Endodermal cell (in vitro differentiated cells): ENCODE measurements at places on chromosomes 4 and X. TPM values are rescaled to one million over a fixed set of nuclear protein-coding genes. Genes with fewer than 3 reads are reported as not detected.

DNA sequence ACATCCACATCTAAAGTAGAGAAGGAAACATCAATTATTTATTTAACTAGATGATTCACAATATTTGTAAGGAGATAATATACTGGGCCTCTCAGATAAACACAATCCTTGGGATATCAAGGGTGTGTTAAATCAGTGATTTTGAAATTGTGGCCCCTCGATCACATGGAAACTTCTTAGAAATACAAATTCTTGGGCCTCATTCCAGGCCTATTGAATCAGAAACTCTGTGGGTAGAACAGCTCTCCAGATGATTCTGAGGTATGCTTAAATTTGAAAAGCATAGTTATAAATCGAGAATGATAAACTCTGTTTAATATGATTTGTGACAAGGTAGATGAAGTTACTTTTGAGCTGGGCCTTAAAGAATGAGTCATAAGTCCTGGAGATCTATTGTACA lies 64.3 kb upstream of the GPR174 start:
- no peak overlapping the region for H3K4me3 ChIP-seq
- no peaks in the 10 kb centered on the region for H3K36me3 ChIP-seq
- no peak for DNase-seq
- H3K27ac ChIP-seq: no peak overlapping the region
- no peaks in the 10 kb centered on the region for H3K27me3 ChIP-seq
- no peaks in the 10 kb centered on the region for H3K4me1 ChIP-seq

GRCh38 chr4:143285696-143286437 lies 50.8 kb upstream of the GAB1 start:
- no peaks in the 10 kb centered on the region for H3K27me3 ChIP-seq
- no peaks in the 10 kb centered on the region for H3K4me1 ChIP-seq
- no peak overlapping the region for H3K27ac ChIP-seq
- no peak overlapping the region for H3K4me3 ChIP-seq
- no peaks in the 10 kb centered on the region for H3K36me3 ChIP-seq

GRCh38 chrX:20267607-20267930 lies 860 bp upstream of the RPS6KA3 start:
- no peaks in the 10 kb centered on the region for H3K36me3 ChIP-seq
- no peaks in the 10 kb centered on the region for H3K4me1 ChIP-seq
- DNase-seq: no peak
- H3K27me3 ChIP-seq: peaks cover 8% of the 10 kb centered on the region

- H3K27ac ChIP-seq: no peak overlapping the region
- H3K27me3 ChIP-seq: no peaks in the 10 kb centered on the region
- no peak overlapping the region for H3K4me3 ChIP-seq
- no peaks in the 10 kb centered on the region for H3K4me1 ChIP-seq
These were observed 32.0 kb upstream of the SMIM10L2A start for GRCh38 chrX:135389717-135390116.

The SLC9B1 gene
- total RNA-seq: 0.68 and 1.4 TPM in 2 replicates

- no peak overlapping the region for H3K4me3 ChIP-seq
- no peaks in the 10 kb centered on the region for H3K4me1 ChIP-seq
- H3K27me3 ChIP-seq: no peaks in the 10 kb centered on the region
- DNase-seq: peak; percentile 16
- H3K36me3 ChIP-seq: no peaks in the 10 kb centered on the region
These were observed 359.2 kb downstream of the FBXW7 start for GRCh38 chr4:152176627-152177214.

The DDIT4L gene
- total RNA-seq: 19.6 to 21.9 TPM (median 19.7 TPM) in 3 replicates

The MAGEA1 gene
- not detected in 3 replicates for total RNA-seq

The GRIA3 gene
- 9.5 to 14.2 TPM (median 12.2 TPM) in 3 replicates for total RNA-seq

DNA sequence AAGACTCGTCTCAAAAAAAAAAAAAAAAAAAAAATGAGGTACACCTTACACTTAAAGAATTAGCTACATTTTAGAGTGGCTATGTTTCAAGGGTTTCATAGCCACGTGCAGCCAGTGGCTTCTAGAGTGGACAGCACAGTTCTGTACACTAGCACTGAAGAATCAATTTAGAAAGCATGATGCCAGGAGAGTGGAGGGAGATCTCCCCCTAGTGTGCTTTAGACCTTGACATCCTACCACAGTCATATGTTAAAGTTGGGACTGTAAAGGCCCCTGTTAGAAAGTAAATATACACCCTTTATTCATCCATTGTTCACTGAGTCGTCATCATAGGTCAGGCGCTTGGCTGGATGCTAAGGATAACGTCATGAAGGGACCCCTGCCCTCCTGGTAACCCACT lies 179.4 kb downstream of the QDPR start:
- no peaks in the 10 kb centered on the region for H3K27me3 ChIP-seq
- H3K36me3 ChIP-seq: no peaks in the 10 kb centered on the region
- no peaks in the 10 kb centered on the region for H3K4me1 ChIP-seq

The ETDB gene
- total RNA-seq: not detected in 3 replicates

The PARM1 gene
- 0.13 to 0.23 TPM (median 0.23 TPM) in 3 replicates for total RNA-seq

The DGKK gene
- 4.8 and 5.4 TPM in 2 replicates for total RNA-seq

The LRP2BP gene
- 0.07 and 0.15 TPM in 2 replicates for total RNA-seq

The RHOXF2 gene
- total RNA-seq: not detected in 3 replicates

DNA sequence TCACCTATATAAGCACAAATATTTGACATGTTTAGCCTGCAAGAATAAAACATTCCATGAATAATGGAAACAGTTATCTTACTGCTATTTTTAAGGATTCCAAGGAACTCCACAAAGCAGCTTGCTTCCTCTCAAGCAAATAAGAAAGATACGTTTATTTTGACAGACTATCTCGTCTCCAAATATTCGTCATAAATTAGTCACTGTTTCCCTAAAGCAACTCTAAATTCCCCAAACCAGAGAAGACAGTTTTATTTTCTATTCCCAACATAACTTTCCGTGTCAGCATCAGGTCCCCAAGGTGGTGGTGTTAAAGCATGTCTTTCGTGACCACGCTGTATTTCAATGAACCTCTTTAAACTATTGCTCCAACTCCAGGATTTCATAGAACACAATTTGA lies 24.3 kb upstream of the DKK2 start:
- no peaks in the 10 kb centered on the region for H3K4me1 ChIP-seq
- DNase-seq: no peak
- no peak overlapping the region for H3K4me3 ChIP-seq
- no peaks in the 10 kb centered on the region for H3K27me3 ChIP-seq

GRCh38 chr4:16835597-16836247 lies 62.7 kb downstream of the LDB2 start:
- DNase-seq: no peak
- no peaks in the 10 kb centered on the region for H3K36me3 ChIP-seq
- no peaks in the 10 kb centered on the region for H3K4me1 ChIP-seq

The RASSF6 gene
- total RNA-seq: 1.2 and 2.6 TPM in 2 replicates

DNA sequence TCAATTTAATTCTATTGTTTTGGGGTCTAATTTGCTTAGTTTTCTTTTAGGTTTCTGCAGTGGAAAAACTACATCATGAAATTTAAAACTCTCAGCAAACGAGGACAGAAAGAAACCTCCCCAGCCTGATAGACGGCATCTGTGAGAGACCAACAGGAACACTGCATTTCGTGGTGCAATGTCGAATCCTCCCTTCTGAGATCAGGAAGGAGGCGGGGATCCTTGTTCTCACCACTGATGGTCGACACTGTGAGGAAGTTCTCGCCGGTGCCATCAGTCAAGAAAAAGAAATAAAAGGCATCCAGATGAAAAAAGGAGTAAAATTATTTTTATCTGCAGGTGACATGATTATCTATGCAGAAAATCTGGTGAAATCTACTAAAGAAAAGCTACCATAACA lies 16.5 kb downstream of the GAK start:
- H3K4me3 ChIP-seq: no peak overlapping the region
- DNase-seq: peak; percentile 61
- H3K36me3 ChIP-seq: peaks cover 13% of the 10 kb centered on the region
- H3K27ac ChIP-seq: no peak overlapping the region

DNA sequence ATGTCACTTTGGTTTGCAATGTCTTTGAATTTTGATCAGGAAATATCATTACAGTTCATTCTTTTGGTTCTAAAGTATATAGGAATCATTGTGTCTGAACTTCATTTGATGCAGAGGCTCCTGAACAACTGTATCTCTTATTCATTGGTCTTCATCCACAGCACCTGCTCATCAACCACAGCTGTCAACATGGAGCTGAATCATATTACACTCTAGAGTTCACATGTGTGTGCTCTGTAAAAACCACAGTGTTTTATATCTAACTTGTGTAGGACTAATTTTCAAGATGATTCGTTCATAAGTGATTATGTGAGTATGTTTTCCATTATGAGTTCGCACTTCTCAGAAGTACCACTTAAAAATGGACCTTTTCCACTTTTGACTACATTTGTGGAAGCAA lies 643.3 kb upstream of the FAM241A start:
- DNase-seq: no peak
- no peaks in the 10 kb centered on the region for H3K27me3 ChIP-seq
- no peak overlapping the region for H3K27ac ChIP-seq
- H3K4me3 ChIP-seq: no peak overlapping the region
- H3K4me1 ChIP-seq: no peaks in the 10 kb centered on the region
- H3K36me3 ChIP-seq: no peaks in the 10 kb centered on the region

The STK26 gene
- total RNA-seq: 139 and 140 TPM in 2 replicates
